ENCODE measurements at places on chromosomes 11 and 22.

DNA sequence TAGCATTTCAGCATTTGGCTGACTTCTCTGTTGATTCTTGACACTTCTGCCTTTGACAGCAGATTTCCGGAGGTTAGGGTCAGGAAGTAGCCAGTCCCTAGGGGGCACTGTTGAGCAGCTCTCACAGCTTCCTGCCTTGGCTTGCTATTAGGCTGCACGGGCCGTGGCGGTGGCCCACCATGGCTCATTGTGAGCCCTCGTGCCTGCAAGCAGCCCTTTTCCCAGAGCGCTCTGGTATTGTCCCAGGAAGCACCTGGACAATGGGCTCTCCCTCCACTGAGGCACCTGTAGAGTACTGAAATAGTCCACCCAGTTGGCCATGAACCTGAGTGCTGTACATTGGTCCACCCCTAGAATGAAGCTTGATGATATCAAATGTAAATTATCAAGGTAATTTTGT, 100.2 kb upstream of the GAL start:
- DNase-seq, result peak; percentile 19

GRCh38 chr11:61756452-61757212, 4.2 kb downstream of the MYRF start:
- DNase-seq, result no peak

DNA sequence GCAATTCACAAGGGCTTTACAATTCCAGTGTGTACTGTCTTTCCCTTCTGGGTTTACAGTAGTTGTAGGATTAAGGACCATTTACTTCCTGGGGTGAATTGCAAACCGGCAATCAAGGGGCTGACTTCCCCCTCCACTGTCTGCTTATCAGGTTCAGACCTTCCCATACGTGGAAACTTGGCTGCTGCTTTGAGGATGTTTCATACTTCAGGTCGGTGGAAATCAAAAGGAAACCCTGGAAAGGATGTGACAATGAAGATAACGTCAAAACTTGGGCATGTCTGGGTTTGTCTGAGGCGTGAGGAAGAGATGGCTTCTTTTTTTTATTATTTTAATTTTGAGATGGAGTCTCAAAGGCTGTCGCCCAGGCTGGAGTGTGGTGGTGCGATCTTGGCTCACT, 2.1 kb upstream of the RTCB start:
- no peak for DNase-seq

GRCh38 chr11:1574238-1574932, 2.3 kb upstream of the DUSP8 start:
- DNase-seq, result no peak

DNA sequence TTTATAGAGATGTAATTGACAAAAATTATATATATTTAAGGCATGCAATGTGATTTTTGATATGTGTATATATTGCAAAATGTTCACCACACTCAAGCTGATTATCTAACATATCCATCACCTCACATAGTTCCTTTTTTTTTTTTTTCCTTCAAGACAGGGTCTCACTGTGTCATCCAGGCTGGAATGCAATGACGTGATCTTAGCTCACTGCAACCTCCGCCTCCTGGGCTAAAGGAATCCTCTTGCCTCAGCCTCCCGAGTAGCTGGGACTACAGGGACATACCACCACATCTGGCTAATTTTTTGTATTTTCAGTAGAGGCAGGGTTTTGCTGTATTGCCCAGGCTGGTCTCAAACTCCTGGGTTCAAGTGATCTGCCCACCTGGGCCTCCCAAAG, 65.1 kb upstream of the SLC35C1 start:
- no peak for DNase-seq

DNA sequence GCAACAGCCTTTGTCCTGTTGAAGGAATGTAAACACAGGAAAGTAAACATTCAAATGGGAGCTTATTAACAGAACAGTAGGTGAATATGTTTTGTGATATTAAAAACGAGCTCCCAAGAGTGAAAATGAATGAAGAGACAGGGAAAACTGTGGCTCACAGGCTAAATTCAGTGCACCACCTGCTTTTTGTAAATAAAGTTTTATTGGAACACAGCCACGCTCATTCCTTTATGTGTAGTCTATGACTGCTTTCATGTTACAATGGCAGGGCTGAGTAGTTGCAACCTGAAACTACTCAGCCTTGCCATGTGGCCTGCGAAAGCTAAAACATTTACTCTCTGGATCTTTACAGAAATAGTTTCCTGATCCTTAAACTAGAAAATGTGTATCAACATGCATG, 136.9 kb downstream of the MYO18B start:
- DNase-seq, result no peak

- DNase-seq, result no peak
Observed at GRCh38 chr11:86103808-86104207, 34.9 kb upstream of the PICALM start.

GRCh38 chr11:18768472-18768901, 23.1 kb downstream of the PTPN5 start:
- DNase-seq, result no peak

GRCh38 chr22:29245626-29246385, 22.0 kb downstream of the RHBDD3 start:
- DNase-seq, result peak; percentile 56

- no peak for DNase-seq
Observed at GRCh38 chr22:22706253-22706915, 62.0 kb downstream of the GGTLC2 start.

DNA sequence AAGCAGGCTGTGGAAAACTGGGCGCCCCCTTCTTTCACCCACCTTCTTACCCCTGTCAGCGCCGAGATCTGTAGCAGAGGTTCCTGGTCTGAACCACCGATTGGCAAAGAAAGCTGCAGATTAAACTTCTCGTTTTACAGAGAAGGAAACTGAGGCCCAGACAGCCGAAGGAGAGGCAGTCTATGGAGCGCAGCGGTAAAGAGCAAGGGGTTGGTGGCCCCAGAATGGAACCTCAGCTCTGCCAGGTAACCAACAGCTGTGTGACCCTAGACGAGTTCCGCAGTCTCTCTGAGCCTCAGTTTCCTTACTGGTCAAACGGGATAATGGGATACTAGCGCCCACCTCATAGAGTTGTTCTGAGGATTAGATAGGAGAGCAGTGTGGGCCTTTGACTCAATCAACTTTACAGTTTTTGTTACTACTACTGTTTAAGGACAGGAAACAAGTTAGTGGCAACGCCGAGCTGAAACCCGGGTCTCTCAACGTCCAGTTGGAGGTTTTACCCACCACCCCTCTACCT, 3.1 kb upstream of the WT1 start:
- no peak for DNase-seq

DNA sequence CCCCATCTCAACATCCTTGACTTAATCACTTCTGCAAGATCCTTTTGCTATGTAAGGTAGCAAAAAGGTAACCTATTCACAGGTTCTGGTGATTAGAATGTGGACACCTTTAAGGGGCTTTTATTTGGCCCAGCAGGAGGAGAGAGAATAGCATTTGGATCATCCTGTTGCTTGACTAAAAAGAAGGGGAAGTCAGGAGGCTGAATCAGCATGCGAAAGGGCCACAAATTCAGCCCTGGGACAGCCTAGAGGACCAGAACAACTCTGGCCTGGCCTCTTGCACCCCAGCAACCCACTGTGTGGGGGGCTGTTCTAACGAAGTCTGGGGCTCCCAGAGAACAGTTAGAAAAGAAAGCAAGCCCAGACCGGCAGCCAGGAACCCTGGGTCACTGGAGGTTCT, 3.2 kb upstream of the HMOX1 start:
- no peak for DNase-seq

- no peak for DNase-seq
Observed at GRCh38 chr11:134725716-134726639, 313.9 kb upstream of the B3GAT1 start.

- DNase-seq, result no peak
Observed at GRCh38 chr11:8233691-8234424, 29.8 kb downstream of the LMO1 start.

- DNase-seq, result no peak
Observed at GRCh38 chr11:23976841-23977271, 520.0 kb upstream of the LUZP2 start.
